Stimulated activated CD4-positive, alpha-beta T cell treated with anti-CD3 and anti-CD28 coated beads, Interleukin-4, amount 100 ng/mL, for 48 hours (primary cell): ENCODE measurements at places on chromosomes 5 and 9.

DNA sequence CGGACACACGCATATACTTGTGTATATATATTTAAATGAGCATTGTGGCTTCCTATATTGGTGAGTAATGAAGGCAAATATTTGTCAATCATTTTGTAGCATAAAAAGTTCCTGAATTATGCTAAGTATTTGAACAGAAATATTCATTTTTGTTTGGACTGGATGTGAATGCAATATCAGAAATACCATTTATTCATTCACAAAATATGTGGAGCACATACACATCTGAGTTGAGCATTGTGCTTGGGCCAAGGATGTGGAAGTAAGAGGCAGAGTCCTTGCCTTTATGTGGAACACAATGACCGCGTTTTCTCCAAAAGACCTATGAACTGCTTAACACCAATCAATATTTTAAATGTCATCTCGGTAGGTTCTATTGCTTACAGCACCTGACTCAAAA lies 1086.5 kb downstream of the NR2F1-AS1 start:
- no peak for DNase-seq

- DNase-seq = no peak
Observed at GRCh38 chr5:164354139-164354751, 848.8 kb downstream of the MAT2B start.

DNA sequence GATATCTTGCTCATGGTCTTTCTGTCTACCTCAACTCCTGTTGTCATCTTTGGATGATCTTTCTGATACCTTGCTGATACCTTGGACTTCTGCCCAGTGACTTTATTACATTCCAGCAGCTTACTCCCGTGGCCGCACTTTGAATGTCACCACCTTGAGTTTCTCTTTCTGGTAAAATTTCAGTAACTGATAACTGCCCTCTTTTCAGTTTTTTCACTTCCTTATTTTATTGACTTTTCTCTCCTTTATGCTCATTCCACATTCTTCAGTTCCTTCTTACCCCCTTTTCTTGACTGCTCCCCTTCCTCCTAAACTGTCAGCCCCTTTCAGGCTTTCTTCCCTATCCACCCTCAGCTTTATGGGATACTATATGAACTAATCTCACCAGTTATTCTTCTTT lies 7.0 kb upstream of the FBXO4 start:
- DNase-seq = no peak

GRCh38 chr9:137757139-137757538 lies 120.4 kb upstream of the CACNA1B start:
- no peak for DNase-seq

DNA sequence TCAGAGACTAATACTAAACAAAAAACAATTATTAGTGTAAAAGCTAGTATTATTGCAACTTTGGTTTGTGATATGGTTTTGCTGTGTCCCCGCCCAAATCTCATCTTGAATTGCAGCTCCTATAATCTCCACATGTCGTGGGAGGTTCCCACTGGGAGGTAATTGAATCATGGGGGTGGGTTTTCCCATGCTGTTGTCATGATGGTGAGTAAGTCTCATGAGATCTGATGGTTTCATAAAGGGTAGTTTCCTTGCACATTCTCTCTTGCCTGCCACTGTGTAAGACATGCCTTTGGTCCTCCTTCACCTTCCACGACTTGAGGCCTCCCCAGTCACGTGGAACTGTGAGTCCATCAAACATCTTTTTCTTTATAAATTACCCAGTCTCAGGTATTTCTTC lies 325.9 kb upstream of the DAB2 start:
- no peak for DNase-seq

DNA sequence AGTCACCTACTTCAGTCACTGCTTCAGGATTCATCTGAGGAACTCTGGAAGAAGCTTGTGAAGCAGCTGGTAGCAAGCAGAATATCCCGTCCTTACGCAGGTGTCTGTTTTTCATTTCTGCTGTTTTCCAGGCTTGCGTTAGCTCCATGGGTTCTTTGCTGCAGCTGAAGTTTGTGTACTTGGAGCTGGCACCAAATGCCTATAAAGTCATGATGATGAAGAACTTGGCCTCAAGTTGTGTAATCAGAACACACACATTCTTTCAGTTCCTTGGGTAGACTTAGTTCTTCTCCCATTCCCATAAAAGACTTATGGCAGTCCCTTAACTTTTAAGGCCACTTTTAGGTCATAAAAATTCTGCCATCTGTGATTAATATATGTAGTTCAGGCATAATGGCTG lies 116.7 kb downstream of the LRRC70 start:
- no peak for DNase-seq

GRCh38 chr5:1731091-1731639 lies 68.5 kb downstream of the MRPL36 start:
- DNase-seq = no peak

DNA sequence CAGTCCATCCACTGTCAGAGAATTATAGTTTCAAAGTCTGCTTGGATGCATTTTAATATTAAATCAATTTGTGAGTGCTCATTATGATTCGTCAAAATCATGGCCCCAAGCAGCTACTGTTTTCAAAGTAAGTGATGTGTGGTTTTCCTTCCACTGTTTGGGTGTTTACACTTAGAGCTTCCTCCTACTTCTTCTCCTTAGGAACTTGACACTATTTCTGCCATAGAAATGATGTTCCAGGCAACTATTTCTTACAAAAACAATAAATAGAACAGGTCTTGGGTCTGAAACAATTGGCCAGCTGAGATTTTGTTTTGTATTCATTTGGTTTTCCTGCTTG lies 132.8 kb upstream of the RAI14 start:
- DNase-seq = no peak

DNA sequence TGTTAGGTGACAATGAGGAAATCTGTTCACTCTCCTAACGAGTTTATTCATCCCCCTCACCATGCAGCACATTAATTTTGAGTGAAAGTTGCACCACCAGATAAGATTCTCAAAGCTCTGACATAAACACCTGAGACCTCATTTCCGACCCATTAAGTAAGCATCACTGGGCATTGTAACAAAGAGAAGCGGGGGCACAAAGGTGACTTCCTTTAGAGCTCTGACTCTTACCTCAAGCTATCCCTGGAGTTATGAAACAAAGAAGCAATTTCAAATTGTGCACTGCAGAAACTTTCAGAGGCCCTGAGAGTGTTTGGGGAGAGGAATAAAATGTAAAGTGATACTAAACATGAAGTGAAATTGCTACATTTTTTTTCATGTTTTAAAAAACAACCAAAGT lies 29.5 kb downstream of the C5orf15 start:
- no peak for DNase-seq

- DNase-seq = no peak
Observed at GRCh38 chr9:78612091-78612490, 315.2 kb downstream of the PSAT1 start.

DNA sequence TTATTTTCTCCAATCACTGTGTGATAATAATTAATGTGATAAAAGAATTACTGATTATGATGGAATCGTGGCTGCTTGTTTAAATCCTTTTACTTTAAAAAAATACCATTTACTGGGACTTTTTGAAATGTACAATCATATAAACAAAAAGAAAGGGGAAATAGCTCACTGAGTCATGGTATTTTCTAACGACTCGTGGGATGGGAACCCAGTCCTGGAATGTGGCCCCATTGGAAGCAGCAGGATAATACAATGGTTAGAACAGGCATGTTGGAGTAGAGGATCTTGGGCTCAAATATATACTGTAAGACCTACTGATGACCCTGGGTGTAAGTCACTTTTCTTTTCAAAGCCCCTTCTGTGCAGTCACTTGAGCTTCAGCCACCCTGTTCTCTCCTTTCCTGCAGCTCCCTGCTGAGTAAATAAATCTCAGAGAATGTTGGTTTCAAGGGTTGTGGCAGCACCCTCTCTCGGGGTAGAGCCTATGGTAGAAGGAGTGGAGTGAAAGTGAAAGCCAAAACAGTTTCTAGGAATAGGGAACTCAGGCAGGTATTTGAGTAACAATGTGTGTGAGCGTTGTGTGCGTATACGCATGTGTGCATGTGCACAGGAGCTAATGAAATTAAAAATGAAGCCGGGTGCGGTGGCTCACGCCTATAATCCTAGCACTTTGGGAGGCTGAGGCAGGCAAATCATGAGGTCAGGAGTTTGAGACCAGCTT lies 40.8 kb upstream of the LARP1 start:
- no peak for DNase-seq

GRCh38 chr5:93590493-93590892 lies 7.5 kb downstream of the NR2F1 start:
- no peak for DNase-seq

DNA sequence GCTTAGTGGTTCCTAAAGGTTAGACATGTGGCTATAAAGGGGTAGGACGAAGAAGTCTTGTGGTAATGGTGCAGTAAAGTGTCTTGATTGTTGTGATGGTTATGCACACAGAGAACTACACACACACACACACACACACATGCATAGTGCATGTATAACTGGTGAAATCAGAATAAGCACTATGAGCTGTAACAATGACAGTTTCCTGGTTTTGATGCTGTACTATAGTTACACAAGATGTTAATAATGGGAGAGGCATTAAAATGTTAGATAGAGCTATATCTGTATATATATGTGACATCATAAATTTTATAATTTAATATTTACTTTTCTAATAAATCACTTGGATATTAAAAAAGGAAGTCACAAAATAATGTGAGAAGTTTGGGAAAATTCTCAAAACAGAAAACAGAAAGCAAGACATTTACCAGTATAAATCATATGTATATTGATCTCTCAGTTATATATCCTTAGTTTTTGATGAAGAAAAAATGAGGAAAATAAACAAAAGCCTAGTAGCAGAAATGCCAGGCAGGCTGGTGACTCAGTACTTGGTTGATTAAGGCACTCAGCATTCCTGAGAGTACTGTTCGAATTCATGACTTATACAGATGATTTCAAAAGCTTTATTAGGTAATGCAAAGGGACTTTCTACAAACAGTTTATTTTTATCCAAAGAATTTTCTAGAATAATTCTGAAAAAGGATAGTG lies 350.5 kb upstream of the DAB2 start:
- DNase-seq = no peak

DNA sequence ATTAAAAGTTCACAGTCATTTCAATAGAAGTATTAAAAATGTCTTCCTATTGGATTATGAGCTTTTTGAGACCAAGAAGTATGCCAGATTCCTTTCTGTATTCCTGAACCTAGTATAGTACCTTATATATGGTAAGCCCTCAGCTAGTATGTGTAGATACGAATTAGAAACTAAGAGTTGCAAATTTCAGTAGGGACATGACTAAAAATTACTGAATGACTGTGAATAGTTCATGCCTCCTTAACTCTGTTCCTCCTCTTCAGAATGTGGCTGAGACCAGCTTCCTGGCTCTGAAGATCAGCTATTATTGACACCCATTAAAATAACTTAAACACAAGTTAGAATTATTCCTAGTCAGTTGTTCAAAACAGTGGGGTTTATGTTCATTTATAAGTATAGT lies 19.7 kb downstream of the KDM3B start:
- no peak for DNase-seq

GRCh38 chr5:145887976-145888574 lies 15.3 kb upstream of the GRXCR2 start:
- DNase-seq = no peak

- DNase-seq = no peak
Observed at GRCh38 chr9:83299571-83299970, 236.6 kb upstream of the RASEF start.

GRCh38 chr9:95834281-95834907 lies 41.1 kb upstream of the ERCC6L2 start:
- DNase-seq = no peak

DNA sequence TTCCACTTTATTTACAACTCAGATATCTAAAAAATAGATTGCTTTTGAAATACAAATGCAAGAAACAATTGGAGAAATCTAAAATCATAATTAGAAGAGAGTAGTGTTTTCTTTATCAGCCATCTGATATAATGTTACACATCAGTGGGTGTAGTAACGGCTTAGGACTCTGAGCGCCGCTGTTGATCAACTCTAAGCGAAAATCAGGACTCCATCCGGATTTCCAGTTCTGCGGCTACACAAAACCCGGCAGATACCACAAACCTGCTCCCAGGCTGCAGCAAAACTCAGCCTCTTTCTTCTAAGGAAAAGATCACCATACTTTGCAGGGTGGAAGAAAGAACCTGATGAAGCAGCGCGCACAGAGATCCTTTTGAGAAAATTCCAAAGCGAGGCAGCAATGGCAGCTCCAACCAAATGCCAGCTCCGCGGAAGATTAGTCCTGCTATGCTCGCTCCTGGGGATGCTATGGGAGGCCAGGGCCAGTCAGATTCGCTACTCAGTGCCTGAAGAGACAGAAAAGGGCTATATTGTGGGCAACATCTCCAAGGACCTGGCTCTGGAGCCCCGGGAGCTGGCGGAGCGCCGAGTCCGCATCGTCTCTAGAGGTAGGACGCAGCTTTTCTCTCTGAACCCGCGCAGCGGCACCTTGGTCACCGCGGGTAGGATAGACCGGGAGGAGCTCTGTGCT lies at the start of gene PCDHGA9:
PCDHGA9 (plus strand) TSS at position 226 of the 691 bp plus-strand sequence; CDS start at position 401, 175 bp downstream.
- no peak for DNase-seq

DNA sequence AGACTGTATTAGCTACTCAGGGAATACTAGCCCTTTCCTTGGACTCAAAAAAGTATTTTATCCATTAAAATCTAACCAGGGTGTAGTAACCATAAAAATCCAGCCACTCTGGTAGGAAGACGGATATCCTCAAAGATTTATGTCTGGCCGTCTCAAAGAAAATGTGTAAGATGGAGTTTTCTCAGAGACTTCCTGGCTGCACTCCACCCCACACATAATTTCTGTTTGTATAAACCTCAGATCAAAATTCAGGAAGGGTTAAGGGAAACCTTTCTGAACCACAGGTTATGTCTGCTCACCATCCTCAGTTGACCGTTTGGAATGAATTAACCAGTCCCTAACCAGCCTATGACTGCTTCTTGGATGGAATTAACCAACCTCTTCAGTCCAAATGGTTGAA lies 13.8 kb upstream of the SMIM23 start:
- no peak for DNase-seq

DNA sequence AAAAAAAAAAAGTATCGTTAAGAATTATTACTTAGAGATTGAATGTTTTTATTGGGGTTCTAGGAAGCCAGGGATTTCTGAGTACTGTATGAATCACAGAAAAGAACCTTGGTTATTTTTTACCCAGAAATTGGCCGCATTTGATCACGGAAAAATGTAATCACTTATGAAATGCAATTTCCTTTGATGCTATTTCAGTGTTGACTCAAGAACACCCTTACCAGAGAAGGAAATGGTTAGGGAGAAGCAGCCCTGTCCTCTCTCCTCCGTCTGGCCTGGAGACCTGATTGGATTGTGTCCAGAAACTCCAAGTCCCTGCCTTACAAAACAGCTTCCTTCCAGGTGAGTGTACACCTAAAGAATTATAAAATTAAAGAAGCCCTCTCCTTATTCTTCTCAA lies 116.7 kb downstream of the MED10 start:
- DNase-seq = no peak

GRCh38 chr5:81409896-81410295 lies 16.0 kb upstream of the ACOT12 start:
- DNase-seq = no peak

- DNase-seq = no peak
Observed at GRCh38 chr5:16406630-16407029, 59.0 kb downstream of the ZNF622 start.

GRCh38 chr9:112508377-112508776 lies 21.8 kb downstream of the KIAA1958 start:
- no peak for DNase-seq

- DNase-seq = no peak
Observed at GRCh38 chr9:89842267-89842768, 237.5 kb downstream of the GADD45G start.
